Mesothelial cell of epicardium (in vitro differentiated cells): ENCODE measurements at places on chromosomes 4 and X. TPM values are rescaled to one million over a fixed set of nuclear protein-coding genes. Genes with fewer than 3 reads are reported as not detected.

CLIC2 gene
- 0.54 to 2.1 TPM (median 0.97 TPM) in 3 replicates for total RNA-seq

ATOH1 gene
- total RNA-seq, result not detected in 3 replicates

DNA sequence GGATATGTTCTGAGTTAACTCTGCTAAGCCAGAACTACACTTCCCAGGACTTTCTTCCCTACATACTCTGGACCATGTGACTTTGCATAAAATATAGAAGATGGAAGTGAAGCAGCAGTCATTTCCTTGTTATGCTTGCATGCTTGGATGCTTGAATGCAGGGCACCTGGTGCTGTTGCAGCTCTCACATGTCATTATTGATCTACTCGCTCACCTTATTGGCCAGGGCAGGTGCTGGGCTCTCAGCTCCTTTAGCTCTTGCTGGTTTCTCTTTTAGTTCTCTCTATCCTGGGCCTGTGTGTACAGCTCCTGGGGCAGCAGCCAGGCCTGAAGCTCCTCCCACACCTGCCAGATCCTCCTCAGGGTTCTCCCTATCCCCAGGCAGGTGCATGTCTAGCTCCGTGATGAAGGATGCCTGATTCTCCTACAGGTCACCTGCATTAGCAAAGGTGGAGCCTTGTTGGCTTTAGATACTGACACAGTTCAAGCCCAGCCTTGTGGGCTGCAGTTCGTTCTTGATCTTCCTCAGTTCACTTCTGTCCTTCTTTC lies 53.3 kb downstream of the MED28 start:
- no peak overlapping the region for H3K4me3 ChIP-seq
- H3K27ac ChIP-seq, result no peak overlapping the region
- DNase-seq, result no peak
- H3K4me1 ChIP-seq, result no peaks in the 10 kb centered on the region
- peaks cover 13% of the 10 kb centered on the region for H3K27me3 ChIP-seq

GRCh38 chr4:141248029-141248428 lies 27.3 kb downstream of the ZNF330 start:
- H3K27me3 ChIP-seq, result no peaks in the 10 kb centered on the region
- peaks cover 9% of the 10 kb centered on the region for H3K4me1 ChIP-seq
- H3K36me3 ChIP-seq, result no peaks in the 10 kb centered on the region
- no peak for DNase-seq

CYTL1 gene
- 13.9 to 18.0 TPM (median 16.9 TPM) in 3 replicates for total RNA-seq

DNA sequence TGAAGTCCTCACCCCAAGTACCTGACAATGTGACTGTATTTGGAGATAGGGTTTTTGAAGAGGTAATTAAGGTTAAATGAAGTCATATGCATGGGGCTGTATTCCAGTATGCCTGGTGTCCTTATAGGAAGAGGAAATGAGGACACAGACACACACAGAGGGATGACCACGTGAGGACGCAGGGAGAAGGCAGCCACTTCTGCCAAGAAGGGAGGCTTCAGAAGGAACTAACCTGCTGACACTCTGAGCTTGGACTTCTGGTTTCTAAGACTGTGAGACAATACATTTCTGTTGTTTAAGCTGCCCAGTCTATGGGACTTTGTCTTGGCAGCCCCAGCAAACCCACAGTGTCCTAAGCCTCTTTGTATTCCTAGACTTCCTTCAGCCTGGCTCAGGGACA lies 3.0 kb upstream of the SLC2A9 start:
- no peak overlapping the region for H3K27ac ChIP-seq
- H3K27me3 ChIP-seq, result no peaks in the 10 kb centered on the region
- no peak for DNase-seq
- no peak overlapping the region for H3K4me3 ChIP-seq
- H3K36me3 ChIP-seq, result no peaks in the 10 kb centered on the region

GRCh38 chr4:189771696-189772361 lies 168.8 kb upstream of the FRG1 start:
- H3K4me1 ChIP-seq, result no peaks in the 10 kb centered on the region
- H3K4me3 ChIP-seq, result no peak overlapping the region

DNA sequence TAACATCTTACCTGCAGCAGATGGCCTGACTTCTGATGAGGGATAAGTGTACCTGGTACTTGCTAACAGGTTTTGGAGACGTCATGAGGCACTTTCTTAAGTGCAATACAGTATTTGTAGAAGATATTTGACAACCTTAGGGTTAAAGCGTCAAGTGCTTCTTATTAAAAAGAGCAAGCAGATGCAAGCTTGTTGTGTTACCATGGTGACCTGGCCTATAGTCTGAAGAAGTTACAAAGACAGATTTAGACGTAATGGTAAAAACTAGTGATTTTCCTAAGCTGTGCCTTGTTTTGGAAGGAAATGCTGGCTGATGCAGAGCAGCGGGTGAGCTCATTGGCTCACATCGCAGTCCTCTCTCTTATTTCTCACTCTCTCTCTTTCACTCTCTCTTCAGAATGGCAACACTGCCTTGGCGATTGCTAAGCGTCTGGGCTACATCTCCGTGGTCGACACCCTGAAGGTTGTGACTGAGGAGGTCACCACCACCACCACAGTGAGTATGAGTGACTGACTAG lies 243.6 kb downstream of the ANK2 start:
- H3K27me3 ChIP-seq, result no peaks in the 10 kb centered on the region
- H3K27ac ChIP-seq, result no peak overlapping the region
- H3K36me3 ChIP-seq, result no peaks in the 10 kb centered on the region
- DNase-seq, result no peak
- H3K4me3 ChIP-seq, result no peak overlapping the region

GRCh38 chrX:24495700-24496099 lies 30.6 kb downstream of the PDK3 start:
- peaks cover 7% of the 10 kb centered on the region for H3K36me3 ChIP-seq
- H3K4me1 ChIP-seq, result peaks cover 25% of the 10 kb centered on the region
- no peak for DNase-seq

GRCh38 chr4:6367371-6367851 lies 97.8 kb downstream of the WFS1 start:
- H3K27me3 ChIP-seq, result peaks cover 55% of the 10 kb centered on the region
- H3K4me3 ChIP-seq, result no peak overlapping the region
- H3K4me1 ChIP-seq, result no peaks in the 10 kb centered on the region
- DNase-seq, result no peak

- no peak overlapping the region for H3K27ac ChIP-seq
- no peak for DNase-seq
- no peaks in the 10 kb centered on the region for H3K36me3 ChIP-seq
Observed at GRCh38 chr4:115548123-115548522, 434.7 kb upstream of the NDST4 start.
